ENCODE measurements at places on chromosomes 13 and 19. TPM values are rescaled to one million over a fixed set of nuclear protein-coding genes. Genes with fewer than 3 reads are reported as not detected.

Gene IGSF23
- not detected for total RNA-seq

Gene JAK3
- 2.2 TPM for total RNA-seq

Gene ZNF57
- 3.9 TPM for total RNA-seq

Gene GSX1
- total RNA-seq: not detected

Gene HCN2
- 0.62 TPM for total RNA-seq

Gene ZNF793
- 0.87 TPM for total RNA-seq

Gene CCL25
- total RNA-seq: not detected

Gene CASP14
- total RNA-seq: not detected

Measured in aortic smooth muscle cell (primary cell).